ENCODE measurements at places on chromosomes 1 and 21. TPM values are rescaled to one million over a fixed set of nuclear protein-coding genes. Genes with fewer than 3 reads are reported as not detected.

GRCh38 chr21:28540514-28540913 is 452.2 kb downstream of the LTN1 start:
- H3K4me3 ChIP-seq, result no peak overlapping the region
- no peak overlapping the region for H3K27ac ChIP-seq
- no peaks in the 10 kb centered on the region for H3K4me1 ChIP-seq

The ANKRD45 gene
- total RNA-seq, result 4.1 TPM

DNA sequence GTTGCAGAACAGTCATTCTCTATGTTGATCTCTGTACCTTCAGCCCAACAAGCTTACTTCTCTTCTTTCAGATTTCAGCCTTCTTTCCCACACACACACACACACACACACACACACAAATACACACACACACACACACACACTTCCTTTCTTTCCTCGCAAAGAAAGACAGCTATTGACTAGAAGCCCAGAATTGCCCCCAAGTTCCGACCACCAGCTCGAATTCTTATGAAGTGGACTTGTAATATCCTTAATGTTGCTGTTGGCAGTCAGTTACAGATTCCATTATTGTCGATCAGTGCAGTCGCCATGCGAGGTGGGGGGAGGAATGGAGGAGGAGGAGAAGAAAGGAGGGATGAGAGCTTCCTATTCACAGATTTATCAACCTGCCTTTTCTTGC is 125.5 kb downstream of the CLEC20A start:
- no peaks in the 10 kb centered on the region for H3K4me1 ChIP-seq
- H3K27ac ChIP-seq, result no peak overlapping the region
- no peaks in the 10 kb centered on the region for H3K27me3 ChIP-seq

GRCh38 chr1:164977561-164977960 is 379.0 kb downstream of the LMX1A start:
- H3K4me1 ChIP-seq, result no peaks in the 10 kb centered on the region
- no peak overlapping the region for H3K27ac ChIP-seq
- DNase-seq, result no peak
- H3K36me3 ChIP-seq, result no peaks in the 10 kb centered on the region
- no peaks in the 10 kb centered on the region for H3K27me3 ChIP-seq

The RUNX1 gene
- 81.1 TPM for total RNA-seq

- no peak for DNase-seq
- no peaks in the 10 kb centered on the region for H3K27me3 ChIP-seq
- no peak overlapping the region for H3K27ac ChIP-seq
- H3K36me3 ChIP-seq, result peaks cover 49% of the 10 kb centered on the region
- H3K4me3 ChIP-seq, result no peak overlapping the region
- H3K4me1 ChIP-seq, result peaks cover 7% of the 10 kb centered on the region
Measured at GRCh38 chr1:36238433-36238832, 14.2 kb downstream of the THRAP3 start.

The S100A14 gene
- total RNA-seq, result 152 TPM

The HES2 gene
- total RNA-seq, result 6.6 TPM

The ATP6V1G3 gene
- total RNA-seq, result not detected

GRCh38 chr1:192603218-192603787 is 27.7 kb downstream of the RGS1 start:
- DNase-seq, result no peak
- H3K27ac ChIP-seq, result no peak overlapping the region
- H3K4me3 ChIP-seq, result no peak overlapping the region
- no peaks in the 10 kb centered on the region for H3K36me3 ChIP-seq
- no peaks in the 10 kb centered on the region for H3K27me3 ChIP-seq

DNA sequence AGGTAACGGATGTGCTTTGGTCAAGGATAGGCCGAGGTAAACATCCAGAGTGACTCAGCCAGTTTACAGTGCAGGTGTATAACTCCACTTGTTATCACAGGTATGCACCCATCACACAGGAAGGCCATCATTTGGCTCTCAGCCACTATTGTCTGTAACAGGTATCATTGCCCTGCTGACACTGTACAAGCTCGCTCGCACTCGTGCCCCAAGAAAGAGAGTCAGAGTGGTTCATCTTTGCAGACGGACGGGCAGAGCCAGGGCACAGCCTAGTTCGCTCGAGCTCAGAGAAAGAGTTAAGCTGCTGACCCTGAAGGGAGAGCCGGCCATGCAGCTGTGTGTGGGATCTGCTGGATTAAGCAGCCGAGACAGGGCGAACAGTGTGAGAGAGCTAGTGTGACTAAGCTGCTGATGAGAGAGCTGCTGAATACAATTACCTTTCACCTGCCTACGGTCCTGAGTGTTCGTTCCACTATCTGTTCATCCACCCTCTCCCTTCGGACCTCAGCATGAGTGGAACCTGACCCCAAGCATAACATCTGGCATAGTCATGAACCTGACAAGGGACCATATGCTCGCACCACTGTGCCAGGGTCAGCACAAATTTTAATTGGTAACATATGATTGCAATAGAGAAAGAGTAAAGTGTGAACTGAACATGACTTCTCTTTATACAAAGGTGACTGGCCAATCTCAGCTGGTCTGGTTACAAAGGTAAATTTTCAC is 27.0 kb upstream of the LYPD8 start:
- no peaks in the 10 kb centered on the region for H3K36me3 ChIP-seq
- H3K4me3 ChIP-seq, result no peak overlapping the region
- DNase-seq, result no peak
- no peak overlapping the region for H3K27ac ChIP-seq

The TEX38 gene
- total RNA-seq, result not detected

The EPRS1 gene
- 81.0 TPM for total RNA-seq

The SPRR3 gene
- total RNA-seq, result not detected

DNA sequence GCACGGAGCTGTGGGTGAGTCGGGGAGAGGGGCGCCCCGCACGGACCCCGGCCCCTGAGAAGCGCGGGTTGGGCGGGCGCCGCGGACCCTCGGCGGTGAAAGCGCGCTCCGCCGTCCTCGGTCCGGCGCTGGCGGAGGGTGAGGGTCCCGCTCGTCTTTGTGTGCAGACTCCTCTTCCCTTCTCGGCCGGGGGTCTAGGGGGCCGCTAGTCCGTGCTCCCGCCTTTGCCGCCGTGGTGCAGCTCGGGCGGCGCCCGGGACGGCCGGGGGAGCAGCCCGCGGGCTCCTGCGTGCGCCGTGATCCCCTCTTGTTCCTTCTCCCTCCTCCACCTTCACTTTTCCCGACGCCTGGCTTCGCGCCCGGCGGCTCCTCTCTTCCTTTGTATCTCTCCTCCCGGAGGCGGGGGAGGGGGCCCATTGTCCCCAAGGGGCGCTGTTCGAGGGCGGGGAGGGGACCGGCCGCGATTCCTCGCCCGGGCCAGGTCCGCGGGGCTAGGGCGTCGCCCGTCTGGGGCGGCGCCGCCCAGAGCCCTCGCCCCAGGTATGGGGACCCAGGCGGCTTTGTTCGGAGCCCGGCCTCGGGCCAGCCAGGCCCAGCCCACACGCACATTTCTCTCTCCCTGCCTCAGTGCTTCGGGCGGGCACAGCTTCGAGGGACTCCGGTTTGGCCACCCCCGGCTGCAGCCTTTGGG is 519 bp downstream of the FNBP1L start:
- peak; percentile 46 for DNase-seq
- peak overlapping the region; percentile 81 for H3K4me3 ChIP-seq
- H3K27me3 ChIP-seq, result peaks cover 50% of the 10 kb centered on the region
- peaks cover 23% of the 10 kb centered on the region for H3K4me1 ChIP-seq
- no peaks in the 10 kb centered on the region for H3K36me3 ChIP-seq
- H3K27ac ChIP-seq, result peak overlapping the region; percentile 89

DNA sequence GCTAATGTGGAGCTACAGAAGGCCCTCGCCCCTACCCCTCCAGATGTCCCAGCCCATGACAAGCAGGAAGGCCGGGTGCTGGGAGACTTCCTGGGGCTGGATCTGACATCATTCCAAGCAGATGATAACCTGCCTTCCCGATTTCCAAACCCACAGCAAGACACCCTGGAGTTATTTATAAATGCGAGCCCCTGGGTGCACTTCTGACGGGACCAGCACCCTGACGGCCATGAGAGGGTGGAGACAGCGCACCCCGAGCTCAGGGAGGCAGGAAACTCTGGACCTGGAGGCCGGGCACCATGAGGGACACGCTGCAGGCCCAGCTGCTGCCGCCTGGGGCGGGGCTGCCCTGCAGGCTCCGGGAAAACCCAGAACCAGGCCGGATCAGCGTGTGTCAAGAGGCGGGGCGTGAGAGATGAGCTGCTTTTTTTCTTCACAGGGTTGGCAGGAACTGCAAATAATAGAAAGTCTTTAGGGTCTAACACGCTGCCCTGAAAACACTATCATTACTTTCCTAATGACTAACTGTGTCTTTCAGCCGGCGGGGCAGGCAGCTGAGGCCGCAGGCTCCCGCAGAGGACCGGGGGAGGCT is 2.5 kb upstream of the PCBP3 start:
- no peak for DNase-seq
- no peaks in the 10 kb centered on the region for H3K36me3 ChIP-seq
- H3K27me3 ChIP-seq, result peaks cover 68% of the 10 kb centered on the region
- no peak overlapping the region for H3K4me3 ChIP-seq
- no peak overlapping the region for H3K27ac ChIP-seq
- no peaks in the 10 kb centered on the region for H3K4me1 ChIP-seq

DNA sequence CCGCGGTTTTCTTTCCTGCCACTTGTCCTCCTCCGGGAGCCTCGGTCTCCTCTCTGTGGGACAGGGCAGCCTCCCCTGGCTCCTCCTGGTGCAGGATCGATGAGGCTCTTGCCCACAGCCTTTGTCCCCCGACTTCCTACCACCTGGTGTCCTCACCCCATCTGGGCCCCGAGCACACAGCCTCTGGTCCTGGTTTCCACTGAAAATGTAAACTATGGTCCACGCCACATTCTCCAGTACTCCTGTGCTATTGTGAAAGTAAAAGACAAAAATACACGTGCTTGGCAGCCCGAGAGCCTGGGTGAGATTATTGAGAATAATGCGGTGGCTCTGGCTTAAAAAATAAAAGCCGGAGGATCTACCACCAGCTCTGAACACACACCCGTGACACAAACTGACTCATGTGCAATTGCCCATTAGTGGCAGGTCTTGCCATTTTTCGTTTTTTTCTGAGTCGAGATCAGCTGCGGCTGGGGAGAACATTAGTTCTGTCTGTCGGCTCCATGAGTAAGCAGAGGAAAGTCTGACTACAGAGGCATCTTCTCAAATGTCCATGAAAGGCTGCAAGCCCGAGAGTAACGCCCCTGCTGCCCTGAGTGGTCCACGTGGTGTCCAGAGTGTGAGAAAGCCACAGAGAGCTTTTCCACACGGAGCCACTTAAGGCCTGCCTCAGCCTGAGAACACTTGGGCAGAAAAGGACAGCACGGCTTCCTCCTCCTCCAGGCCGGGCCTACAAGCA is 5.7 kb upstream of the COL6A2 start:
- peak overlapping the region; percentile 82 for H3K27ac ChIP-seq
- no peak overlapping the region for H3K4me3 ChIP-seq
- H3K4me1 ChIP-seq, result no peaks in the 10 kb centered on the region
- DNase-seq, result peak; percentile 69

GRCh38 chr1:39954870-39955546 is at the start of gene MFSD2A:
TSS of gene MFSD2A (plus strand) at chr1:39955145. CDS start at chr1:39955293, 148 bp downstream.
- peak within 1 kb of the TSS; percentile 73 for H3K4me3 ChIP-seq
- no peaks in the 10 kb centered on the region for H3K27me3 ChIP-seq
- peaks cover 6% of the 10 kb centered on the region for H3K4me1 ChIP-seq
- H3K36me3 ChIP-seq, result no peaks in the 10 kb centered on the region

- DNase-seq, result no peak
- H3K4me1 ChIP-seq, result peaks cover 63% of the 10 kb centered on the region
- no peak overlapping the region for H3K4me3 ChIP-seq
- H3K27me3 ChIP-seq, result no peaks in the 10 kb centered on the region
- H3K27ac ChIP-seq, result no peak overlapping the region
- H3K36me3 ChIP-seq, result no peaks in the 10 kb centered on the region
Measured at GRCh38 chr1:221723018-221723847, 18.7 kb downstream of the DUSP10 start.

- H3K4me3 ChIP-seq, result no peak overlapping the region
- DNase-seq, result no peak
- no peaks in the 10 kb centered on the region for H3K4me1 ChIP-seq
Measured at GRCh38 chr1:175673371-175674150, 69.8 kb downstream of the TNR start.

The RGS8 gene
- not detected for total RNA-seq

The TP73 gene
- 1.8 TPM for total RNA-seq

The NBPF6 gene
- total RNA-seq, result not detected

DNA sequence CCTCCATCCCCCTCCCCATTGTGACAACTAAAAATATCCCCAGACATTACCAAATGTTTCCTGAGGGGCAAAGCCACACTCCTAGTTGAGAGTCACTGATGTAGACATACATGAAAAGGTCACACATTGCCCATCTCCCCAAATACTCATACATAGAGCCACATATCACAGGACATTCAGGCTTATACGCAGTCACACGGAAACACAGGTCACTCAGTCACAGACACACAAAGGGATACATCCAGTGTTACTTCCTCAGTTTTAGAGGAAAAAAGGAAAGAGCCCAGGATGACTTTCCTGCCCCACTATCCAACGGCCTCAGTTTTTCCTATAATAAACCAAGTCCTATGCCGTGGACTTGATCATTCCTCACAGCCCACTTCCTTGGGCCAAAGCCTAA is 1.9 kb downstream of the SLC39A1 start:
- no peak overlapping the region for H3K4me3 ChIP-seq
- peaks cover 25% of the 10 kb centered on the region for H3K36me3 ChIP-seq
- peak overlapping the region; percentile 44 for H3K27ac ChIP-seq
- peaks cover 85% of the 10 kb centered on the region for H3K4me1 ChIP-seq

DNA sequence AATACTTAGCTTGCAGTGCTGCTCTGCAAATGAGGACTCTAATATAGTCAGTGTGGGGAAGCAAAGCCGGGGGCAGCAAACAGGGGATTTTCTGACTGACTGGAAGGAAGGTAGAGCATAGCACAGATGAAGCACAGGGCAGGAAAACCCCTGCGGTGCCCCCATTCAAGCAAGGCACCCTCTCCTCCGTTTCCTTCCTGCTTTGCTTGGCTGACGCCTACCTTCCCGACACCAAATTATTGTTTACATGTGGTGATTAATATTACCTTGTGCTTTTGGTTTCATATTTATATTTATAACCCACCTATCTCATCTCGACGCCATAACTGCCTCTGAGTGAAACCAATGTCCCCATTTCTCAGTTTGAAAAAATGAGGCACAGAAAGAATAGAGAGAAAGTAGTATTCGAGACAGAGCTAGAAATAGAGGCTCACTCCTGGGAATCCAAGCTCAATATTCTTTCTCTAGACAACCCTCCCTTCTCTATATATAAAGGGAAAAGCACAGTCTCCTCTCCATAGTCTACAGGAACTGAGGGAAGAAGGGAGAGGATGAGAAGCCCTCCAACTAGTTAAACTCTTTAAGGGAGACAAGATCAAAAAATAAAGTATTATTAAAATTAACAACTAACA is 41.3 kb downstream of the PIK3C2B start:
- H3K4me3 ChIP-seq, result no peak overlapping the region
- no peaks in the 10 kb centered on the region for H3K27me3 ChIP-seq
- H3K27ac ChIP-seq, result peak overlapping the region; percentile 37
- peaks cover 27% of the 10 kb centered on the region for H3K4me1 ChIP-seq
- no peak for DNase-seq

The CLCNKB gene
- total RNA-seq, result not detected

- H3K4me3 ChIP-seq, result no peak overlapping the region
- no peak overlapping the region for H3K27ac ChIP-seq
- peaks cover 6% of the 10 kb centered on the region for H3K4me1 ChIP-seq
- no peak for DNase-seq
- H3K36me3 ChIP-seq, result no peaks in the 10 kb centered on the region
Measured at GRCh38 chr1:197771904-197772556, 3.2 kb downstream of the DENND1B start.
